Stimulated activated CD8-positive, alpha-beta memory T cell treated with anti-CD3 and anti-CD28 coated beads, Interleukin-2, amount 100 ng/mL, for 1 hour (primary cell): ENCODE measurements at places on chromosomes 13 and 19.

DNA sequence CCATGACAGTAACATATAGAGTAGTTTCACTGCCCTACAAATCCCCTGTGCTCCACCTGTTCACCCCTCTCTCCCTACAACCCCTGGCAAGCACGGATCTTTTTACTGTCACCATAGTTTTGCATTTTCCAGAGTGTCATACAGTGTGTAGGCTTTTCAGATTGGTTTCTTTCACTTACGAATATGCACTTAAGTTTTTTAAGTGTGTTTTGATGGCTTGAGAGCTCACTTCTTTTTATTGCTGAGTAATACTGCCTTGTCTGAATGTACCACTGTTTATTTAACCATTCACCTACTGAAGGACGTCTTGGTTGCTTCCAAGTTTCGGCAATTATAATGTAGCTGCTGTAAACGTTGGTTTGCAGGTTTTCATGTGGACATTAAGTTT lies 175.1 kb downstream of the ITGBL1 start:
- no peak for DNase-seq

DNA sequence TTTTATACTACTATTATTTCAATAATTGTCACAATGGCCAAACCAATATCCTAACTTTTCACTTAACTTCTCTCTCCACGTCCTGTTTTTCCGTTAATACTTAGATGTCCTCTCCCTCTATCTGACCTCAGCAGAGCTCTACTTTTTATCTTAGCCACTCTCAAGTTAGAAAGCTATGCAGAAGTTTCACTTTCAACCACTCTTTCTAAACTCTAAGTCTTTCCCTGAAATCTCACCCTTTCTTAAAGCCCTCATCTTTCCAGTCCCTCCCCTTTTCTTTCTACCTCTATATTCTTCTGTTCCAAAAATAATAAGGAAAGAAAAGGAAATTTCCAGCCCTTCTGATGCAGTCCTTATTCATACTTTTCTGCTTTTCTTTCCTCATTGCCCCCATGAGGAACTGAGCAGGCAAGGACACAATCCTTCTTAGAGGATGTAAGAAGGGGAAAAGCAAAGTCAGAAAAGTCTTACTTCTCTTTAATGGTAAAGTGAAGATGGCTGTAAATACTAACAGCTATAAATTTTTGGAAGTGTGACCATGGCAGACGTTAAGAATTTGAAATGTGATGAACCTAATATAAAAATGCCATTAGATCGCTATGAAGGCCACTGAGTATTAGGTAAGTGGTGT lies 23.0 kb downstream of the FAM216B start:
- no peak for DNase-seq

GRCh38 chr13:77079902-77080413 lies 53.0 kb upstream of the FBXL3 start:
- DNase-seq: no peak

GRCh38 chr13:24491845-24492244 lies 20.7 kb downstream of the PARP4 start:
- no peak for DNase-seq

DNA sequence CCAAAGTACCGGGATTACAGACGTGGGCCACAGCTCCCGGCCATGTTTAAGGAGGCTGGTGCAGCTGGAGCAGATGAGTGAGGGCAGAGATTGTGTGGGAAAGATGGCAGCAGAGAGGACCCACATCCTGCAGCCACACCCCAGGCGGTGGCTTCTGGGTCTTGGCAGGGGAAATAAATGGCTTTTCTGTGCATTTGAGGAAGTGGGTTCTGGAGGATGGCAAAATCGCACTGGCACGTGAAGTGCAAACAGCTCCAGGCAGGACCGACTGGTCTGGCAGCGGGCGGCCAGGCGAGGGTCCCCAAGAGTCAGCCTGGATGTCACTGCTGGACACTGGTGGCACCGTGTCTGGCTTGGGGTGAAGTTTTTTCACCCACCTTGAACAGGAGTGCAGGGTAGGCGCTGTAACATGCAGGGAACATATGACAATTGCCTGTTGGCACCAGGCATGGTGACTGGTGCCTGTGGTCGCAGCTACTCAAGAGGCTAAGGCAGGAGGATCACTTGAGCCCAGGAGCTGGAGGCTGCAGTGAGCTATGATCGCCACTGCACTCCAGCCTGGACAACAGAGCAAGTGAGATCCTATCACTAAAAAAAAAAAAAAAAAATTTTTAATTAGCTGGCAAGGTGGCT lies 8.4 kb downstream of the B3GNT3 start:
- no peak for DNase-seq

GRCh38 chr13:21675095-21675991 lies 4.5 kb downstream of the FGF9 start:
- no peak for DNase-seq

- peak; percentile 1 for DNase-seq
These were observed 23.1 kb upstream of the EIF3G start for GRCh38 chr19:10142701-10143375.

DNA sequence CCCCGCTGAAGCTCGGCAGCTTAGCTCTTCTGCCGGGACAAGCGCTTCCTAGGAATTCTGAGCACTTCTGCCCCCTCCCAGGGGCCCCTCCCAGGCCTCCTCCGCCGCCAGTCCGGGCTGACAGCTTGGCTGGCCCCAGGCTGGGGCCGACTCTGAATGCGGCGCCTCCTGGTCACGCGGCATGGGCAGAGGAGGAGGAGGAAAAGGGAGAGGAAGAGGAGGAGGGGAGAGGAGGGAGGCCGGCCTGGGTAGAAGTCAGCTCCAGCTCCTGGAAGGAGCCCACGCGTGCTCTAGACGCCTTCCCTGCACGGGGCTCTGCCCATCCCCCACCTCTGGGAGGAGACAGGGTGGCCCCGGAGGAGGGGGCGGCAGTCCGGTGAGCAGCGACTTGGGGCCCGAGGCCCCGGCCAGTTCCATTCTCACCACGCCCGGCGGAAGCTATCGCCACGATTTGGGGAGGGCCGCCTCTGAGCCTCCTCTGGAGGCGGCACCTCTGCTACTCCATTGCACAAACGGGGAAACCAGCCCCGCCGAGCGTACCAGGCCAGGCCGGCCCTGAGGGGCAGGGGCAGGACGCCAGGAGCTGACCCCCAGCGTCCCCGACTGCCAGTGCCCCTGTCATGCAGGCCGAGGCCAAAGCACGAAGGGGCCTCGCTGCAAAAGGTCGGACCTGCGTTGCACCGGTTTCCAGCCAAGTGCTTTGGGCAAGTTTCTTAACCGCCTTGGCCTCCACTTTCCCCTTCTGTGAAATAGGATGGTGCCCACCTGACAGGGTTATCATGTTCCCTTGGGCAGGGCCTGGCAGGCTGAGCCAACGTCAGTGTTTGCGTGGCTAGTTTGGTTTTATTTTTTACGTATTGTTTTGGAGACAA lies 31.6 kb downstream of the CCNE1 start:
- DNase-seq: no peak

- no peak for DNase-seq
These were observed 5.3 kb upstream of the ATG4D start for GRCh38 chr19:10538204-10538983.

- no peak for DNase-seq
These were observed 7.1 kb downstream of the CD37 start for GRCh38 chr19:49342291-49342721.

DNA sequence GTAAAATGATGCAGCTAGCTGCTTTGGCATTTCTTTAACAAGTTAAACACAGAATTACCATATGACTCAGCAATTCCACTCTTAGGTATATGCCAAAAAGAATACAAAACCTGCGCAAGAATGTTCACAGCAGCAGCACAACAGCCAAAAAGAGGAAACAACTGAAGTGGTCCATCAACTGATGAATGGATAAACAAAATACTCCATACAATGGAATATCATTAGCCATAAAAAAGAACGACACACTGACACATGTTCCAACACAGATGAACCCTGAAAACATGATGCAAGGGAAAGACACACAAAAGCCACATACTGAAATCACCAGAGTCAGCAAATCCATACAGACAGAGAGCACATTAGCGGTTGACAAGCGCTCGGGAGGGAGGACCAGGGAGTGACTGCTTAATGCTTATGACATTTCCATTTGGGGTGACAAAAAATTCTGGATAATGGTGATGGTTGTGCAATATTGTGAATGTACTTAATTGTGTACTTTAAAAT lies 3.0 kb downstream of the PCID2 start:
- DNase-seq: no peak

DNA sequence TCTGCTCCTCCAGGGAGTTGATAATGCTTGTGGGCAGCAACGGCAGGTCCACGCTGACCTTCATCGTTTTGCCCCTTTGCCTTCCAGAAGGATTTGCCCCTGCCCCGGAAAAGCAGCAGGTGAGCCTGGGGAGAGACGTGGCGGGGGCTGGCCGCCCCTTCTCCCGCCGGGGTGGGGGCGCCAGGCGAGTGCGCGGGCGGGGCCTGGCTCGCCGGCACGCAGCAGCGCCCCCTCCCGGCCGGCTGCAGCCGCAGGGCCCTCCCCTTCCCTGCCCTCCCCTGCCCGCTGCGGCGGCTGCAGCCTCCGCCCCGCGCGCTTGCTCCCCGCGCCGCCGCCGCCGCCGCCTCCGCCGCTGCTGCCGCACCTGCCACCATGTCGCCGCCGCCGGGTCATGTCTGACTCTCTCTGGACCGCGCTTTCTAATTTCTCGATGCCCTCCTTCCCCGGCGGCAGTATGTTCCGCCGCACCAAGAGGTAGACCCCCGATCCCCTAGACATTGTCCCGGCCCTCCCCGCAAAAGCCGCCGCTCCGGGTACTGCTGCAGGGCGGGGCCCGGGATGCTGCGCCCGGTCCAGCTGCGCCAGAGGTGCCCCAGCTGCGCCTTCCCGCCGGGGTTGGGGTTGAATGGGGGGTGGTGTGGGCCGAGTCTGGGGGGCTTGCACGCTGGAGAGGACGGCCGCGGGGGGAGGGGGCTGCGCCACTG lies at the start of gene MAST1:
MAST1 (plus strand) TSS at position 334 of the 704 bp plus-strand sequence; CDS start at position 392, 58 bp downstream.
- no peak for DNase-seq

DNA sequence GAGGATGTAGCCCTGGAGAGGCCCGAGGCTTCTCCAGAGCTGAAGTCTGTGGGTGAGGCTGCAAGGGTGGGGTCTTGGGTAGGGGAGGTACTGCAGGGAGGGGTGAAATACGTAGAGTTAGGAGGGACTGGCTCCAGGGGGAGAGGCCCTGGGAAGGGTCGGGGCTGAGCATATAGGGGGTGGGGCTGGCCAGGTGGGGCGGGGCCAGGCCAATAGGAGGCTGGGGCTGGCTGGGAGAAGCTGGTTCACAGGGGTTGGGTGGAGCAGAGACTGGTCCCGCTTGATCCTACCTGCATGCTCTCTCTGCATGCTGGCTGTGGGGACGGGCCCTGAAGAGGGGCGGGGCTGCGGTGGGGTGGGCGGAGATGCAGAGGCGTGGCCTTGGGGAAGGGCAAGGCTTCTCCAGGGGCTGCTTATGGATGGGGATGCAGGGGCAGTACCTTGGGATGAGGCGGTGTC lies 51.9 kb downstream of the CELF5 start:
- no peak for DNase-seq

GRCh38 chr19:35142606-35143230 lies 337 bp upstream of the FXYD7 start:
- peak; percentile 62 for DNase-seq

GRCh38 chr19:42287017-42287826 lies 14.7 kb upstream of the PRR19 start:
- DNase-seq: no peak

DNA sequence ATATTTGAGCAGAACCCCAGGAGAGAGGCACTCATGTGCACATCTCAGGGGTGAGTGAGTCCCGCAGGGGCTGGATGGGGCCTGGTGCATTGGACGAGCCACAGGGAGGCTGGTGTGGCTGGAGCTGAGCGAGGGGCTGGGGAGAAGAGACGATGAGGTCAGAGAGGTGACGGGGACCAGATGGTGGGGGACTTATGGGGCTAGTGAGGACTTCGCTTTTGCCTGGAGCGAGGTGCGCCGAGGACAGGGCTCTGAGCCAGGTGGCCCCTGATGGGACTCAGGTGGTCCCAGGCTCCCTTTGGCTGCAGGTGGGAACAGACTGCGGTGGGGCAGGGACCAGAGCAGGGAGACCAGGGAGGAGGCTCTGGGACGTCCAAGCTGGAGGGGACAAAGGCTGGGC lies 6.9 kb upstream of the FXYD3 start:
- no peak for DNase-seq

GRCh38 chr19:49790866-49791265 lies 22.2 kb downstream of the FUZ start:
- DNase-seq: no peak

- peak; percentile 52 for DNase-seq
These were observed 13.8 kb downstream of the DNASE2 start for GRCh38 chr19:12867120-12868099.

DNA sequence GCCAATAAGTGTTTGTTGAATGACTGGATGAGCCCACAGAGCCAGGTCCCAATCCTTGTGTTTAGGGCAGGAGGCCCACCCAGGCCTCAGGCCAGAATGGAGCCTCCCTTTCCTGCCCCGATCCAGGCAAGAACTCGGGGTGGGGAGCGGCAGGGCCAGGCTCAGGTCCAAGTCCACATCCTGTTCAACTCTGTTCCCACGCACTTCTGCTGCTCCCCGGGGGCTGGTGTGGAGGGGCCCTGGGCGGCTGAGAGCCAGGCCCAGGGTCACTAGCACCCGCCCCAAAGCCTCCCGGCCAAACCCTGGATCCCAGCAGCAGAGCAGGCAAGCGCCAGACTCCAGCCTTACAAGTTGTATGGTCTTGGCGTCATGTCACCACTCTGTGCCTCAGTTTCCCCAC lies 8.0 kb downstream of the ANGPTL8 start:
- no peak for DNase-seq

- no peak for DNase-seq
These were observed 59.4 kb downstream of the KDM4B start for GRCh38 chr19:5028229-5028886.

DNA sequence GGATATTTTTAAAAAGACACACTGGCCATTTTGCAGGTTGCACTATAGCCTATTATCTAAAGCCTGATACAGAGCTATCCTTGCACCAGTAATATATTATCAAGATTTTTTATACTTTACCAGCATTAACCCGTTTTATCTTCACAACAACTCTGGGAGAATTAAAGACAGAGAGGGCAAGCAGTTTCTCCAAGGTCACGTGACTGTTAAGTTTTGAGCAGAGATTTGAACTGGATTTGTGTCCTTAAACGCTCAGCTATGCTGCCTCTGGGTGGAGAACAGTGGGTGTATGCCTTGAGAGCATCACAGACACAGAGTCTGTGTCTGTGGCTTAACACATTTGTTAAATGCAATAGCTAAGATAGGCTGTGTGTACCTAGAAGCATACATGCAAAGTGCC lies 147.2 kb downstream of the MYO16 start:
- no peak for DNase-seq

GRCh38 chr13:43171489-43171888 lies 148.1 kb downstream of the DNAJC15 start:
- no peak for DNase-seq

DNA sequence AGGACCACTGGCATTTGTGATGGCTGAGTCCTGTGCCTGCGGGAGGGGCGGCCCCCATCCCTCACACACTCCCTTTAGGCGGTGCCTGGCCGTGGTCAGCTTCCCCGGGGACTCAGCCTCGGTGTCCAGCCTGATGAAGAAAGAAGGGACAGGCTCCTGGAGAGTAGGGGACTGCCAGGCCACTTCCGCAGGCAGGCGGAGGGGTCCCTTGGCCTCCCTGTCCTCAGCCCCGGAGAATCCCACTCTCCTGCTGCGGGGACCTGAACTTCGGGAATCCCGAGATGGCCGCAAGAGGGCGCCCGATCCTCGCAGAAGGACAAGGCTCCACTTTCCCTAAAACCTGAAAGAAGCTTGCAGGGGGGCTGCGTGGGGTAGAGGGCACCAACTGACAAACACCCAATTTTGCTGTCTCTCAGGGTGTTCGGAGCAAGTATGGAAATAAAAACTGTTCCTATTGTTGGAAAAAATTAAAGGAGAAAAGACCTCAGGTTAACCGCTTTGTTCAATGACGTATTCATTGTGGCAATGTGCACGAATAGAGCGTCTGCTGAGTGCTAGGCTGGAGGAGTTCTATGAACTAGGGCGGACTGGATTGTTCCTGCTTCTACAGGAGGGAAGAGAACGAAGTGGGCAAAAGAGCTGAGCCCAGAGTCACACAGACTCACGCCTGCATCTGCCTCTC lies 297.3 kb downstream of the ZNF536 start:
- DNase-seq: no peak
